ENCODE measurements at places on chromosomes 6 and 20.

DNA sequence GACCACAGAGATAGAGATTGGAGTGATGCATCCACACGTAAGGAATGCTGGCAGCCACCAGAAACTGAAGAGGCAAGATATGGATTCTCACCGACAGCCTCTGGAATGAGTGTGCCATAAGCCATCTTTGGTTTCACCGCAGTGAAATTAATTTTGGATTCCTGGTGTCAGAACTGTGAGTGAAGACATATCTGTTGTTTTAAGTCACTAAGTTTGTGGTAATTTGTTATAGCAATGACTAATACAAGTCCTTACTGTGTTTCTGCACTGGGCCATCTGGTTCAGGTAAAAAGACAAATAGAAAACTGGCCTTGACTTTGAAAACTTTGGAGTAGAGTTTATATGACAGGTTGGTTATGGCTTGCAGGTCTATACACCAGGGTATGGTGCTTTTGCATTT lies 261.9 kb downstream of the PHF3 start:
- DNase-seq = no peak

DNA sequence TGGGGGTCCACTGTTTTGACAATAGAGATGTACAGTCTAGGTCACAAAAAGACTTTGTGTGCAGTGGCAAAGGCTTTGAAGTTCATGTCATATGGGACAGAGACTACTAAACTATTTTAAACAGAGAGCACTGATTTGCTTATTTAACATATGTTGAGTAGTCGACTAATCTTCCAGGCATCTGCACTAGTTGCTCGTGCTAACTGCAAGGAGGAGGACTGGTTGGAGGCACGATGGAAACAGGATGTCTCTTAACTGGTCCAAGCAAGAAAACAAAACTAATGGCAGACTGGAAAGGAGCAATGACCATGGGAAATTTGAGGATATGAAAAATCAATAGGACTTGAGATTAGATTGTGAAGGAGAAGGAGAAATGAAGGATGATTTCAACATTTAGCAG lies 28.5 kb upstream of the ERVFRD-1 start:
- no peak for DNase-seq

GRCh38 chr6:56399672-56400263 lies 152.4 kb upstream of the COL21A1 start:
- no peak for DNase-seq

DNA sequence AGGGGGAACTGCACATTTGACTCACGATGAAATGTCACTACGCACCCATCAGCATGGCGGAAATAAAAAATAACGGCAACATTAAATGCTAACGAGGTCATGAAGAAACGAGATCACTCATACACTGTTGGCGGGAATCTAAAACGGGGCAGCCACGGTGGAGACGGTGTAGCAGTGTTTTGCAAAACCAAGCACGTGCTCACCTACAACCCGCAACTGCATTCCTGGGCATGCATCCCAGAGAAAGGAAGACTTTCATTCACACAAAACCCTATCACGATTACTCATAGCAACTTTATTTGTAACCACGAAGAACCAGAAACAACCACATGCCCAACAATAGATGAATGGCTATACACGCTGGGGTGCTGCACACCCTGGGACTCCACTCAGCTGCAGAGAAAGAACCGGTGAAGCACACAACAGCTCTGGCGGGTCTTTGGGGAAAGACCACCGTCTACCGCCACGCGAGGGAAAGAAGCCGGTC lies 77.0 kb downstream of the YTHDF1 start:
- no peak for DNase-seq

DNA sequence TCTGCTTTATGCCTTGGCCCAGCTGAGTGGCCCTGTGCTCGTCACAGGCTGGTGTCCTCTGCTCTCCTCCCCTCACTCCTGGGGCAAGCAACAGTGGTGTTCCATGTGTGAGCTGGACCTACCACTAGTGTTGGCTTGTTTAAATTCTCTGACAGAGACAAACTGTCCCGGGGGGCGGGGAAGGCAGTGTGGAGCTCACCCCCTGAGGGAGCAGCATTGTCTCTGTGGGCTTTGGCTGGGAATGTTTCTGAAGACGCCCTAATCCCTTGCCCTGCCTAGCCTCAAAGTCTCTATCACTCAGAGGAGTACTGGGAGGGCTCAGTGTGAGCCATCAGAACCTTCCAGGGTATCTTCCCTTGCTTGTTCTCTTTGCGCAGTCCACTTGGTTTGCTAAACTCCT lies 5.2 kb upstream of the VEGFA start:
- DNase-seq = no peak

Data from activated CD4-positive, CD25-positive, alpha-beta regulatory T cell treated with anti-CD3 and anti-CD28 coated beads, Interleukin-2, amount 50 U/mL, for 72 hours (primary cell).